ENCODE measurements at places on chromosomes 12 and 14.
A peak's percentile ranks its signal among the peaks of the same experiment; 100 is the strongest.

- no peak for DNase-seq
Observed at GRCh38 chr12:67592228-67593011, 56.1 kb upstream of the DYRK2 start.

DNA sequence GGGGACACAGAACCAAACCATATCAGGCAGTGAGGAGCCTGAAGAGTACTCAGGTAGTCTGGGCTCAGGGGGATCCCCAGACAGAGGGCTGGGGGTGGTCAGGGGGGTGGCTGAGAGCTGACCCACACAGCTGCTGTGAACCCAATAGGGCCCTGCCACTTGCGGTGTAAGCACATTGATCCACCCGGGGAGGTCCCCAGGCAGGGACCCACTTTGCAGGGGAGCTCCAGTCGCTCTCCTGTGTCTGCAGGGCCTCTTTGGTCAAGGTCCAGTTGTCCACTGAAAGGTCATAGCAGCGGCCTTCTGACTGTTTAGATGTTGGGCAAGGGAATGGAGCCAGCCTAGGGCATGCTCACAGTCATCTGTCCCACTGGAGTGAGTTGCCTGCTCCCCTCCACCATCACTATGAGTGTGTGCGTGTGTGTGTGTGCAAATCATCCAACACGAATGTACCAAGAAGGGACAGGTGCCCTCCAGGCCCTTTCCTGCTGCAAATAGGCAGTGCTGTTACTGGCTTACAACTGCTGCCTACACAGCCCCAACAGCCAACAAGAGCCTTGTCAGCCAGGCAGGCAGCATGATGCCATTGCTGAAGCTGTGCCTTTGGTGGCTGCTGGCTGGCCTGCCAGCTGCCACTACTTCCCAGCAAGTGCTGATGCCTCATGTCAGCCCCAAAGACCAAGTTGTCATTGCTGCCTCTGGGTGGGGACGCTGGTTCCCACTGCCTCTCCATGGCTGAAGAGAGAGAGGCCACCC, 71.3 kb downstream of the TSPAN11 start:
- DNase-seq: no peak

DNA sequence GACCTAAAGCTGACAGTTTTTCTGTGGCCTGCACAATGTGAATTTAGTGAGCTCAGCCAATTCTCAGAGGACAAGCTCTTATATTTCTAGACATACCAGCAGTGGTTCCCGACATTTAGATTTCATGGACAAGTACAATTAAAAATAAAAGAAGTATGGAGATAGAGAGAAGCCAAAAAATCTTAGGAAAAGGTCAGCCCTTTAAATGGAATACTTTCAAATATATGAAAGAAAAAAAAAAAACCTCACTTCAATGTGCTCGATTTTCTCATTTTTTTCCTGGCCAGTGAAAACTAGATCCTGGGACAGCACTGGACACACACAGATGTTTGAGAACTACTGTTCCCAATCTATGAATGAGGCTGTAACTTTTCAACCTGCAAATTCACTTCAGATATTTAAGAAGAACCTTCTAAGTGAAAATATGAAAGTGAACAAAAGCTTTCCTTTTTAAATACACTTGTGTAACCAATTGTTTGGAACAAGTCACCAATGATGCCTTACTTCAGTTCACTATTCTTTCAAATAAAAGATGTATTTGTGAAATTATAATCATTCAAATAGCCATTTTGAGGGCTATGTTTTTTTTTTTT, 109.4 kb downstream of the SLC38A1 start:
- DNase-seq: peak; percentile 55

GRCh38 chr12:17060260-17060659, 454.3 kb upstream of the LMO3 start:
- DNase-seq: no peak

- DNase-seq: no peak
Observed at GRCh38 chr14:25010471-25010870, 39.5 kb downstream of the STXBP6 start.

GRCh38 chr12:9805883-9806282, 21.4 kb upstream of the KLRF1 start:
- DNase-seq: no peak

DNA sequence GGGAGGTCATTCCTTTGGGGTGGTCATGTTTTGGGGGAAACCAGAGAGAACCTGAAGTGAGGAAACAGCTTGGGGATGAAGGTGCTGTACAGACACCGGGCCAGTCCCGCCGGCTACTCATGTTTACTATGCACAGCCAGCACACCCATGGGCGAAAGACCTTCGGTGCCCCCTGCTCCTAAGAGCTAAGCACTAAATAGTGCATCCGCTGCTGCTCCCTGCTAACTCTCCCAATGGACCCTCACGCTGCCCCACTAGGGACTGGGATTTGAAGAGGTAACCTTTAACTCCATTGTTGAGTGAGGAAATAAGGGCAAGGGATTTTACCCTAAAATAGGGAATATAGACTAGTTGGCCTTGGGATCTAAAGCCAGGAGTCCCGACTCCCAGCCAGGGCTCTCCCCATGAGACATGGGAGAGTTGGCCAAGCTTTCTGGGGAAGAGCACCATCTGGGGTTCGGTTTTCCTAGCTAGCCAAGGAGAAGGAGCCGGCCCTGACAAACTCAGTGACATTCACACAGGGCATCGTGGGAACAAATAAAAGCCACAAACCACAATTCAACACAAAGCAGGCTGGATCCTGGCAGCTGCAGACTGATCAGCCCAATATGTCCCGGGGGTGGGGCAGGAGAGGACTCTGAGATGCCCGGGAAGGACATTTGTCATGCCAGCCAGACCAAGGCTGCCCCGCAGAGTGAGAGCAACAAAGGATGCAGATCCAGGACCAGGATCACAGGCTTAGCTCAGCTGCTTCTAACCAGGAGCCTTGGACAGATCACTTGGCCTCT, 91.7 kb downstream of the SINHCAF start:
- DNase-seq: no peak

GRCh38 chr14:96039633-96040311, 610 bp downstream of the C14orf132 start:
- peak; percentile 73 for DNase-seq

DNA sequence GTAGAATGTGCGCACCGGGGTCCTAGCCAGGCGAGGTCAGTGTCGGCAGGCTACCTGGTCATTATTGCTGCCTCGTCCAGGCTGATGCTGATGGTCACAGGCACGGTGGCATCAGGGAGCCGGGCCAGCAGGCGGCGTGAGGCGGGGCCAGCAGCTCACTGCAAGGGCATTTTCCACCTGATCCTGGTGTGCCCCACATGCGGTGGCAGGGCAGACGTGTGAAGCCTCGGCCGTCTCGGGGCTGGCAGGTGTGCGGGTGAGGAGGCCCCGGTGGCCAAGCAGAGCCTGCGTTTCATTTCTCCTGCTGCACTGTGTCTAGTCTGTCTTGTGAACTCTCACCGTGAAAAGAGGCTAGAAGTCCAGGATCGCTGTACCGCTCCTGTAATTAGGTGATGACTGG, 12.0 kb upstream of the AMN start:
- DNase-seq: no peak

DNA sequence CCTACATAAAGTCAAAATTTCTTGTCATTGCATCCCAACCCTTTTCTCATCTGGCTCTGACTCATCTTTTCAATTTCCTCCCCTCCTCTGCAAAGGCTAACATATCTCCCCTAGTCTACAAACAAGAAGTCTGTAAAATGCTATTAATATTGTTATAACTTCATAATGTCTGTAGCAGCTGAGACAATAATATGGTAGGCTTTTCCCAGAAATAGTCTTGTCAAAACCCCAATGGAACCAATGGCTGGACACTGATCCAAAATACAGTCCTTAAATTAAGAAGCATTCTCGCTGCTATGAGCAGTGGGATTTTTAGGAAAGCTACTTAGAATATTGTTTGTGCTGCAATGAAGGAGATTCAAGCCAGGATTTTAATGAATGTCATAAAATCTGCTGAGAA, 131.4 kb downstream of the KLHL28 start:
- no peak for DNase-seq

- DNase-seq: no peak
Observed at GRCh38 chr12:45670346-45671065, 59.0 kb upstream of the ARID2 start.

DNA sequence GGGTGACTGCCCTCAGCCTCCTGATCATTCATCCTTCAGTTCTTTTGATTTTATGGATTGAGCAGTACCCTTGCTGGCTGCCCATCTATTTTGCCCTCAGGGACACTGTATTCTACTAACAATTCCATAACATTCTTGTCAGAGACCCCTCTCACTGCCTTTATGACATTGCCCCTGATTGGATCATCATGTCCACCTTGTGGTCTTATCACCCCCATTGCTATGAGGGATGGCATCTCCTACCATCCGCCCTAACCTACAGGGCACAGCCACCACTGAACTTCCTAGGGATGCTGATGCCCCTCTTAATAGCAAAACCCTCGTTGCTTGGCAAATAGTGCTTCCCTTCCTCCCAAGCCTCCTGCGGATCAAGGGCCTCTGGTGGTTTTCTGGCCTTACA, 38.8 kb upstream of the HMGA2 start:
- no peak for DNase-seq

DNA sequence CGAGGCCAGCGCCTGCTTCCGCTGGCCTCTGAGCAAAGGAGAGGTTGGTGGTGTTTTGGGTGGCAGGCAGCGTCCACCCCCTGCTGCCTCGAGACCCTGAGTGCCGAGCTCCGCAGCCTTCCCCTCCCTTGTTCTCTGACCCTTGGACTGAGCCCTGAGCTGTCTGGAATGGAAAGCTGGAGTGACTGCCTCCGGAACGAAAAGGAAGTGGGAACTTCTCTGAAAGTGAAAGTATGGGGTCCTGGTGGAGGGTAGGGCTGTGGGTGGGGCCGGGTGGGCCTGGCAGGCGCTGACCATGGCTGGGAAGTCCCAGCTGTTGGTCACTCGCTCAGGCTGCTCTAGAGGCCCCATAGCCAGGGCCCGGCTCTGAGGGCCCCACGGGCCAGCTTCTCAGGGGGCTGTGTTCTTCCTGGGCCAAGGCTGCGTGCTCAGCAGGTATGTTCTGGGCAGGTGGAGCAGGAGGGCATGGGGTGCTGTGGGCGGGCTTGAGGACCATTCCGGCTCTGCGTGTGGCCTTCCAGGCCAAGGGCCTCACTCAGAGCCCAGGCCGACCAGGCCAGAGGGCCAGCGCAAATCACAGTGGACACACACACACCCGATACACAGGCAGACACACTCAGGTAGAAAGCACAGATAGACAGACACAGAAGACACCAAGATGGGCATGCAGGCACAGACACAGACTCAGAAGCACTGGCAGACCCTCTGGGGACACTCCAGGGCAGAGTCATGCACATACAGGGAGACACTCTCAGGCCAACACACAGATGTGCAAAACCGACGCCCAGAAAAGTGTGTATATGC, at the start of gene EXOC3L4:
TSS of gene EXOC3L4 (plus strand) at position 320 of the 804 bp plus-strand sequence. CDS start 5,495 bp downstream, outside the sequence.
- no peak for DNase-seq

DNA sequence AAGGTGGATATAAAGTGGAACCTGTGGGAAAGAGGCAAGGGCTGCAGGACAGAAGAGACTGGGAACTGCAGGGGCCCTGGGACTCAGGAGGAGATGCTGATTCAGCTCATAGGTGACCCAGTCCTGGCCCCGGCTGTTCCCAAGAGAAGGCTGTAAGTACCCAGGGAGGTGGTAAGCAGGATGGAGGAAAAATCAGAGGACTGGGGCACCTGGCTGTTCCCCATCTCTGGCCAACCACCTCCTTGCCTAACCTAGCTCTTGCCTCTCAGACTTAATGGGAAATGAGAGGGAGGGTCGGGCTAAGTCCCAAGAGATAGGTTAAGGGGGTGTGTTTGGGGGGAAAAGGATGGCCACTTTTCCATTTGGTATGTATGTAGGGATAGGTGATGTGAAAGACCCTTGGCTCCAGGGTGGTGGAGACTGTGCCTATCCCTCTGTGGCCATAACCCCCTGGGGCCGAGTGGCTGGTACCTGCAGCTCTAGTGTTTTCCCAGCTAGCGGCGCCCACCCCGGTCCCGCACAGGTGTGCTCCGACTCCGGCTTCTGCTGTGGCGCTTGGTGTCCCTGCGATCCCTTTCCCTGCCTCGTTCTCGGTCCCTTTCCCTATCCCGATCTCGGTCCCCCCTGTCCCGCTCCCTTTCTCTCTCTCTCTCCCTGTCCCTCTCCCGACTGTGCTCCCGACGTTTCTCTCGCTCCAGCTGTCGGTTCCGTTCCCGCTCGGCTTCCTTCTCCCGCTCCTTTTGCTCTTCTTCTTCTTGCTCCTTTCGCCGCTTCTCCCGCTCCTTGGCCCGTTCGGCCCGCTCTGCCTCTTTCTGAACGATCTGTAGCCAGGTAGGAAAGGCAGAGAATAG, 1.6 kb upstream of the CDH24 start:
- DNase-seq: no peak

- no peak for DNase-seq
Observed at GRCh38 chr12:110804406-110804805, 42.4 kb upstream of the CCDC63 start.

GRCh38 chr12:26400627-26401026, 205.3 kb downstream of the SSPN start:
- no peak for DNase-seq

GRCh38 chr12:113052326-113052725, 4.2 kb upstream of the DTX1 start:
- DNase-seq: no peak

- DNase-seq: no peak
Observed at GRCh38 chr14:41303506-41303905, 303.2 kb upstream of the LRFN5 start.

DNA sequence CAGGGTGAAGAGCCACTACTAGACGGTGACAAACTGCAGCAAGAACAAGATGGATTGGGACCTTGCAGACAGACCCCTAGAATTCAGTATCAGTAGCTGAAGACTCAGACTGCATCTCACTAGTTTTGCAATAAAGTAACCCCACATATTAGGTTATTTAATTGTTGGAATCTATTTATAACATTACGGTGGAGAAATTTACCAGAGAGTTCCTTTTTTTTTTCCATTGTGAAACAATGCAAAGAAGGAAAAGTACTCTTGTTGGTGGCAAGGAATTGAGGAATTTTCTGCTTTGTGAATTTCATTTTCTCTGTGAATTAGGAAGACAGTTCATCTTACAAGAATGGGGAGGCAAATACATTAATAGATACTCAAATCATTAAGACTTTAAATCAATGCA, 185.7 kb upstream of the PPFIA2 start:
- no peak for DNase-seq

DNA sequence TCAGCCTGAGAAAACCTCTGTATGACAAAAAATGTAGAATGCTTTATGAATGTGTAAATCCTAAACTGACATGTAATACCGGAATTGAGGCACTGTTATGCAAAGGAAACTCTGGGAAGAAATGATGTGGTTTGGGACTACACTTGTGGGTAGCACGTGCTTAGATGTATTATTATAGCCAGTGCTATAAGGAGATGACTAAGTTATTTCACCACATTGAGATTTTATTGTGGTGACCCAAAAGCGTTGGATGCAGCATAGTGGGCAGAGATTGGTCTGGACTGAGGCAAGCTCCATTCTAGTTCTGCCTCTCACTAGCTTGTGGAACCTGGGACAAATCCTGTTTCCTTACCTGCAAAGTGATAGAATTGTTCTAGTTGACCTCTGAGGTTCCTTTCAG, 172.2 kb downstream of the SNAPC1 start:
- no peak for DNase-seq

- DNase-seq: no peak
Observed at GRCh38 chr14:75826599-75826998, 155.2 kb downstream of the TGFB3 start.

Measured in umbilical cord (tissue), 2 donors.